ENCODE measurements at places on chromosomes 3 and 15. TPM values are rescaled to one million over a fixed set of nuclear protein-coding genes. Genes with fewer than 3 reads are reported as not detected.

GRCh38 chr3:150697646-150698045 lies 6.1 kb downstream of the ERICH6 start:
- DNase-seq = peak; percentile 6

- DNase-seq = no peak
Observed at GRCh38 chr15:89767411-89767915, 8.7 kb upstream of the MESP2 start.

GRCh38 chr3:141825216-141826011 lies 51.0 kb upstream of the ATP1B3 start:
- no peak for DNase-seq

DNA sequence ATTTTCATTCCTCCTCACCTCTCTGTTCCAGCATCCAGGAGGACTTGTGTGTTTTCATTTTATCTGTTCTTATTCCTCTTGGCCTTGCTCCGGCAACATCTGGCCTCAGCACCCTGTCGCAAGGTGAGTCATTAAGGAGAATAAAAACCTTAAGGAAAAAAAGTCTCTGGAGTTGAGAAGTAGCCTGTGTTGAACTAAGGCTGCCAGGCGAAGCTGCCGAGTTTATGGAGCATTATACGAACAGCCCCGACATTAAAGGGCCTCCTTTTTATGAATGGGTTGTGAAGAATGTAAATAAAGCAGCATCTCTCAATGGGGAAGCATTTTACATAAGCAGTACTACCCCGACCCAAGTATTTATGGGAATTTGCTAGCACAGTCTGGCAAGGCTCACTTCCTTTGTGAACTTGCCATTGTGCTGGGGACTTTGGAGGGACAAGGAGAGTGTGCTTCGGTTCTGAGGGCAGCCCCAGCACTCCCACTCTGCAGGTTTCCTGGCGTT lies 4.7 kb downstream of the BAHD1 start:
- DNase-seq = peak; percentile 43

DNA sequence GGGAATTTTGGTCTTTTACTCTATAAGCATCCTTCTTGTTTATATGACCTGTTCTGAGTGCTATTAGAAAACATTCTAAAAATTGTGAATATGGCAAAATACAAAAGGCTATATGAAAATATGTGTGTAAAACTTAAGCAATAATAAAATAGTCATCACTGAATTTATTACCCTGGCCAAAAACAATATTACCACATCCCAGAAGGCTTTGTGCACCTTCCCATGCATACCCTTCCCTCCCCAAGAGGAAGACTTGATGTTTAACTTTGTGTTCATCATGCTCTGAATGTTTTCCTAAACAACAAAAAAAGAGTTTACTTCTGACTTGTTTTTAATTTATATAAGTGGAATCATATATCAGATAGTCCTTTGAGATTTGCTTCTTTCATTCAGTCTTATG lies 155.1 kb upstream of the TNIK start:
- no peak for DNase-seq

DNA sequence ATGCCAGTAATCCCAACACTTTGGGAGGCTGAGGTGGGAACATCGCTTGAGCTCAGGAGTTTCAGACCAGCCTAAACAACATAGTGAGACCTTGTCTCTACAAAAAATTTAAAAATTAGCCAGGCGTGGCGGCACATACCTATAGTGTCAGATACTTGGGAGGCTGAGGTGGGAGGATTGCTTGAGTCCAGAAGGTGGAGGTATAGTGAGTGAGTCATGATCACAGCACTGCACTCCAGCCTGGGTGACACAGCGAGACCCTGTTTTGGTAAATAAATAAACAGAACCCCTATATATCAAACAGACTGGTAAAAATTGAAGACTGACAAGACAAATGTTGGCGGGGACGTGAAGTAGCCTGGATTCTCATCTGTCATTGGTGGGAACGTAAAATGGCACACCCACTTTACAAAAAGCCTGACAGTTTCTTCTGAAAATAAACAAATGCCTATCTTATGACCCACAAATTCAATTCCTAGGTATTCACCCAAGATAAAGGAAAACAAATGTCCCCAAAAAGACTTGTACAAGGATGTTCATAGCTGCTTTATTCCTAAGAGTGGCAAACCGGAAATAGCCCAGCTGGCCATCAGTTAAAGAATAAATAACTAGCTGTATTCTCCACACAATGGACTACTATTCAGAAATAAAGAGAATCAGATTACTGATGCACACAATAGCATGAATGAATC lies 47.0 kb upstream of the GK5 start:
- DNase-seq = no peak

GRCh38 chr3:154517404-154517803 lies 87.4 kb upstream of the GPR149 start:
- DNase-seq = no peak

DNA sequence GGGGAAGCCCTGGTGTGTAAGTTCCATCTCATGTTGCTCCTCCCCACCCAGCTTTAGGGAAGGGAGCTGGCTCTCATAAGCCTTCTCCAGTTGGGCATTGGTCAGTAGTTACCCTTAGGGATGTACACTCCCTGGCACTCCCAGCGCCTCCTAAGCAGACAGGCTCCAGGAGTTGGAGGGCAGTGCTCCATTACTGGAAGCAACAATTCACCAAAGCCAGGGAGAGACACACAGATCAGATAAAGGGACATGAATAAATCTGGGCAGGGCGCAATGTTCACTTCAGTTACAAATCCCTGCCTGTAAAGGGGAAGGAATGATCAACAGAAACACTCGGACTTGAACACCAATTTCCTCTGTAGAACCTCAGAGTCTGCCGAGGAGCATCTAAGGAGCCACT lies 169.1 kb upstream of the CTNNB1 start:
- no peak for DNase-seq

- DNase-seq = peak; percentile 99
Observed at GRCh38 chr15:92906563-92907081, 6.5 kb downstream of the CHD2 start.

DNA sequence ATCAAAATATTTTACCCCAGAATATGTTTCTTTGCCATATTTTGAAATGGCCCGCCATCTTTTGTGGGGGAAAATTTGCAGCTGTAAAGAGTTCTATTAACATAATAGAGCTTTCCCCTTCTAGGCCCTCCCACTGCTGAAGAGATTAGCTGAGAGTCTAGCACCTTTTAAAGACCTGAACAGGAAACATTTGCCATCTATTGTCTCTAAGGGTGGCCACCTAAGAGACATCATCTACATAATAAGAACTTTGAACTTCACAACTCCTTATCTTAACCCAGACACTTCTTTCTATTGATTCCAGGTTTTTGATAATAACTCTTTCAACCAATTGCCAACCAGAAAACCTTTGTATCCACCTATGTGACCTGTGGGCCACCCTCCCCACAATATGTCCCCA lies 54.7 kb upstream of the TRPM1 start:
- no peak for DNase-seq

DNA sequence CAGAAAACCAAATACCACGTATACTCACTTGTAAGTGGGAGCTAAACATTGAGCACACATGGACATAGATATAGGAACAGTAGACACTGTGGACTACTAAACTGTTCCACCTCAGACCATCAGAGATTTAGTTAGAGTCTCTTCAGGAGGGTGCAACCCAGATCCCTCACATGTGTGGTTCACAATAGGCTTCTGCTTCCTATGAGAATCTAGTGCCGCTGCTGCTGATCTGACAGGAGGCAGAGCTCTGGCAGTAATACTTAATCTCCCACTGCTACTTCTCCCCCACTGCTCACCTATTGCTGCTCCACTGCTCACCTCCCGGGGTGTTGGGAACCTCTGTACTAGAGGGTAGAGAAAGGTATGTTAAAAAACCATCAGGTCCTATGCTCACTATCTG lies 533.3 kb downstream of the NSUN3 start:
- DNase-seq = no peak

DNA sequence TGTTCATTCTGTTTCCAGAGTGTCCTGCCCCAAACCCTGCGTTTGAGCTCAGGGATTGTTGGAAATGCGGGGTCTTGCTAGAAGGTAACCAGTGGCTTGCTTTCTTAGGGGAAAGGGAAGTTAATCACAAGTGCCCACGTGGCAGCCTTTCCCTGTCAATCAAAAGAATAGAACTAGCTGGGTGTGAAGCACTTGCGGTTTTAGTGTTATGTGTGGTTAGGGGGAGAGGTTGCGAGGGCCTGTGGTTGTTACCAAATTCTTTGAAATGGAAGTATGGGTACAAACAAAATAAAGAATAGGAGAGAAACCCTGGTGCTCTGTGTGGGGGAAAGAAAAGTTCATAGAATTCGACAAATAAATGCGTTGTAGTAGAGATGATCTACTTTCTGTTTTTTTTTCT lies 67.6 kb downstream of the FNDC3B start:
- peak; percentile 69 for DNase-seq

GRCh38 chr3:151305060-151305774 lies 11.4 kb downstream of the GPR87 start:
- DNase-seq = peak; percentile 98

GRCh38 chr15:74937272-74937589 lies 642 bp downstream of the COX5A start:
- DNase-seq = no peak

- DNase-seq = no peak
Observed at GRCh38 chr3:69809076-69809835, 70.0 kb downstream of the MITF start.

- DNase-seq = peak; percentile 4
Observed at GRCh38 chr3:108985844-108986243, 32.2 kb upstream of the GUCA1C start.

DNA sequence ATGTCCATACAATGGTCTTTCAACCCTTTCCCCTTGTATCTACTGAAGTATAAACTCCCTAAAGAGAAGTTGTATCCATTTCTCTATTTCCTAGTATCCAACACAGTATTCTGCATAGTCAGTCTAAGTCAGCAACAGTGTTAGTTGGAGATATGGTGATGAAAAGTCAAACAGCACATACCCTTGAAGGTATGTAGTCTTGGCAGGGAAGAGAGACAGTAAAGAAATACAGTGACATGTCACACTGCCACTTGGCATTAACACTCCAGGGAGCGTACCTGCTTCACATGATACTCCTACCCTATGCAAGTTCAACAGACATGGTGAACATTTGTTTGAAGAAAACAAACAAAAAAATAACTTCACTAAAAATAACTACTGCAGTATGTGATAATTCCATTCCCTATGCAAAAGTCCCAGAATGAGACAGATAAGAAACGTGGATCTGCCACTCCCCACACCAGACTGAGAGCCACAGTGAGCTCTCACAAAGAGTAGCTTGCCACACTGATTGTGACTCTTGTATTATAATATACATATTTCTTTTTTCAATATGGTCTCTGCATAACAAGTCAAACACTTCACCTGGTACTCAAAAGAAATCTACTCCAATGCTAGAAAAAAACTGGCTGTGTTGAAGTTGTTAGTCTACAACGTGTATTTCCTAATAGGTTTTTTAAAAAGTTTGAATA lies 5.9 kb downstream of the PDCD10 start:
- no peak for DNase-seq

- no peak for DNase-seq
Observed at GRCh38 chr3:67416703-67417102, 237.7 kb downstream of the SUCLG2 start.

- no peak for DNase-seq
Observed at GRCh38 chr3:166713787-166714186, 666.3 kb downstream of the ZBBX start.

GRCh38 chr3:60048447-60048848 lies 998.6 kb upstream of the CFAP20DC start:
- no peak for DNase-seq

GRCh38 chr15:74782259-74783071 lies 585 bp downstream of the CSK start:
- no peak for DNase-seq

GRCh38 chr3:138687236-138687635 lies 78.7 kb downstream of the FAIM start:
- peak; percentile 35 for DNase-seq

The ZNF385D gene
- under 0.01 TPM for total RNA-seq

The LSMEM2 gene
- total RNA-seq = not detected

The SPTBN5 gene
- 0.53 TPM for total RNA-seq

The CCDC51 gene
- 48.4 TPM for total RNA-seq

The MRAS gene
- total RNA-seq = 3.2 TPM

The COL6A6 gene
- total RNA-seq = not detected

Data from bronchial epithelial cell (primary cell).